ENCODE measurements at places on chromosomes 2 and 18. TPM values are rescaled to one million over a fixed set of nuclear protein-coding genes. Genes with fewer than 3 reads are reported as not detected.

- DNase-seq = no peak
- H3K36me3 ChIP-seq = no peaks in the 10 kb centered on the region
- H3K4me1 ChIP-seq = no peaks in the 10 kb centered on the region
- H3K27ac ChIP-seq = no peak overlapping the region
- no peak overlapping the region for H3K4me3 ChIP-seq
Observed at GRCh38 chr2:44397447-44398175, 35.9 kb downstream of the CAMKMT start.

DNA sequence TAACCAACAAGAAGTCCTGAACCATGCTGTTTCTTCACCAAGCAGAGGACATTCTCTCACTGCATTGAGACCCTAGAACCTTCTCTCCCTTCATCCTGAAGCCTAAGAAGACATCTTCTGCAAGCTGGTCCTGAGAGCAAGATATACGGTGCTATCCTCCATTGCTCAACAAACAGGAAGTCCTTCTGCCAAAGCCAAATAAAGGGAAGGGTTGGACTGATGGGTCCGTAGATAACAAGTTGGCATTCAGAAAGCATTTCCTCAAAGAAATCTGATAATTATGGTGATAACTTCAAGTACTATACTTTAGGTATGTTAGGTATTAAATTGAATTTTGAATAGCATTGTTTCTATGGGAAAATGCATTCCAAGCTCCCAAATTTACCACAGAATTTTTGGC lies 23.3 kb downstream of the GRB14 start:
- DNase-seq = no peak
- no peak overlapping the region for H3K4me3 ChIP-seq
- no peaks in the 10 kb centered on the region for H3K36me3 ChIP-seq
- no peaks in the 10 kb centered on the region for H3K4me1 ChIP-seq
- no peaks in the 10 kb centered on the region for H3K27me3 ChIP-seq

DNA sequence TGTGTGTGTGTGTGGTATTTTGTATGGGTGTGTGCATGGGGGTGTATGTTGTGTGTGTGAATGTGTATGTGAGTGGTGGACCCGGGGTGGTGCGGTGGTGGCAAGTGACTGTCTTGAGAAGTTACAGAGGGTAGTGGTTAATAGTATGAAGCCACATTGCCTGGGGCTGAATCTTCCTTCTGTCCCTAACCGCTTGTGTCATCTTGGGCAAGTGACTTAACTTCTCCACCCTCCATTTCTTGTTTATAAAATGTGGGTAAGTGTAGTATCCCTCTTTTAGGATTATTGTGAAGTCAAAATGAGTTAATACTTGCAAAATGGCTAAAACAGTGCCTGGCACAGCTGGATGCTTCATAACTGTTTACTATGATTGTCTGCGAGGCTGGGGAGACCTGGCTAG lies 63.5 kb downstream of the MYCN start:
- H3K27ac ChIP-seq = no peak overlapping the region
- no peaks in the 10 kb centered on the region for H3K27me3 ChIP-seq
- no peak overlapping the region for H3K4me3 ChIP-seq
- no peak for DNase-seq
- H3K36me3 ChIP-seq = no peaks in the 10 kb centered on the region

The LBX2 gene
- 47.8 TPM for polyA plus RNA-seq

The CNGA3 gene
- 2.3 TPM for polyA plus RNA-seq

The ANKRD30BL gene
- polyA plus RNA-seq = 0.09 TPM
